Stimulated activated CD8-positive, alpha-beta memory T cell treated with anti-CD3 and anti-CD28 coated beads, Interleukin-15, amount 100 ng/mL, for 4 hours (primary cell): ENCODE measurements at places on chromosomes 7 and 10.

GRCh38 chr10:125199270-125199669 lies 38.9 kb upstream of the CTBP2 start:
- DNase-seq = no peak

- DNase-seq = peak; percentile 1
These were observed 980 bp downstream of the FHIP2A start for GRCh38 chr10:114822444-114823076.

GRCh38 chr7:82286798-82287140 lies 156.8 kb downstream of the CACNA2D1 start:
- DNase-seq = no peak

GRCh38 chr7:167090-167855 lies 25.1 kb upstream of the FAM20C start:
- no peak for DNase-seq
